ENCODE measurements at places on chromosomes 6 and 20. TPM values are rescaled to one million over a fixed set of nuclear protein-coding genes. Genes with fewer than 3 reads are reported as not detected.

DNA sequence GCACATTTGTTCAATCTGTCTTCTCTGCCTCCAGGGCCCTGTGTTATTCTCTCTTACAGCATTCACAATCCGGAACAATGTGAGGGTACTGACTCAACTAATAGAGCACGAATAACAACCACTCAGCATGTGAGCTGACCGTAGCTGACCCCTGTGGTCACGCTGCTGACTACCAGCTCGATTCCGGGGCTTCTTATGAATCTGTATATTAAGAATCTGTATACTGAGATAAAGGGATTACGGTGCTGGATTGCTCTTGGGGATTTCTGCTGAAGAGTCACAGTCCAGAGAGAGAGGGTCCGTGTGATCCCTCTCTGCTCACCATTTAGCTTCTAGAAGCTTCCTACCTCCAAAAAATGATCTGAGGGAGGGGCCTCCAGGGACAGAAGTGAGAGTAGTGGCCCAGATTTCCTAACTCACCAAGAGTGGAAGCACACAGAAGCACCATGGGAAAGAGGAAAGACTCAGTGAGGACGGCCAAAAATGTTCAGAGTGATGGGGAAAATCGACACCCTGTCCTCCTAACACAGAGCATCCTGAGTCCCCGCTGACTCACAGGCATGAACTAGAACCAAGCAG, 156.2 kb downstream of the THBS2 start:
- H3K4me1 ChIP-seq: no peaks in the 10 kb centered on the region
- H3K4me3 ChIP-seq: no peak overlapping the region

DNA sequence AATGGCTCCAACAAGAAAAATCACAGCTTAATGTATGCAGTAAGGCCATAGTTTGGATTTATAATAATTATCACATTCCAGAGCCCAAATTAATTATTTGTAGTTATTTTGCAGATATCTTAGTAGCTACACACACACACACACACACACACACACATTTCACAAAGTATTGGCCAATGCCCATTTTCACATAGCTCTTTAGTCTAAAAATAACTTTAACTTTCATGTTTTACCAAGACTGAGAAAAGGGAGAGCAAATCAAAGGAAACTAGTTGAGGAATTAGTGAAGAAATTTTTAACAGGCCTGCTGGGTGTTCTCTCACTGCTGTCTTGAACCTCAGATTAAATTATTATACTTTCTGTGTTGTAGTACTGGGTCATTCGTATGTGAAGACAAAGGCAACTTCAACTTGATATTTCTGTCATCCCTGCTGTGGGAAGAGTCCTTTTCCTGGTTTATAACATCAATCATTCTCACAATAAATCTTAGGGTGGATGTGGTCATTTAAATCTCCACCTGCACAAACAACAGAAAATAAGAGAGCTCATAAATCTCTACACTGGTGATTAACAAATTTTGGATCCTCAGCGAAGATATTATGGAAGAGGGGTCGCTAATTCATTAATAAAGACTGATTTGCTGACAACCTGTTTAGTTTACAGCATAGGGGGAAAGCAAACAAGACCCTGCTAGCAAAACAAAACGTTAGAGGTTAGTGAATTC, 1.6 kb upstream of the TCF21 start:
- H3K27me3 ChIP-seq: peaks cover 36% of the 10 kb centered on the region
- H3K4me3 ChIP-seq: no peak overlapping the region
- no peak overlapping the region for H3K27ac ChIP-seq
- DNase-seq: no peak
- no peaks in the 10 kb centered on the region for H3K36me3 ChIP-seq

- H3K4me1 ChIP-seq: no peaks in the 10 kb centered on the region
- H3K4me3 ChIP-seq: no peak overlapping the region
These were observed 143.7 kb downstream of the RALGAPA2 start for GRCh38 chr20:20568604-20569205.

- no peak for DNase-seq
- no peaks in the 10 kb centered on the region for H3K27me3 ChIP-seq
- no peaks in the 10 kb centered on the region for H3K36me3 ChIP-seq
- no peak overlapping the region for H3K27ac ChIP-seq
- no peaks in the 10 kb centered on the region for H3K4me1 ChIP-seq
These were observed 264.0 kb downstream of the PRKN start for GRCh38 chr6:162463576-162463975.

GRCh38 chr20:32523613-32524213, 61.4 kb downstream of the NOL4L start:
- H3K4me1 ChIP-seq: peaks cover 59% of the 10 kb centered on the region
- H3K27me3 ChIP-seq: no peaks in the 10 kb centered on the region
- no peak for DNase-seq
- peak overlapping the region; percentile 48 for H3K27ac ChIP-seq

DNA sequence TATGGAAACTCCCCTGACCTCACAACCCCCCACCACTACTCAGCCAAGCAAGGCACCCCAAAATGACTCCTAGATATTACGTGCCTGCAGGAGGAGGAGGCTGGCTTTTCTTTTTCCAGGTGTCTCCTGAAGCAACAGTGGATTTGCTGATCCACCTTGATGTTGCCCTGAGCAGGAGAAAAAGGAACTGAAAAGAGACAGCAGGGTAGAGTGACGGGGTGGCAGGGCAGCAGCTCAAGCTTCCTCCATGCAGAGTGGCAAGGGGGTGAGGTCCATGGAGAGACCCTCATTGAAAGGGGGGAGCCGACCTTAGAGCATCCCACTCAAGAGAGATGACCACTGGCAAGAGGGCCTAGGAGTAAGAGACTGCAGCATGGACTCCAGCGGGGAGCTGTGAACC, 112.0 kb upstream of the SIRPA start:
- H3K36me3 ChIP-seq: no peaks in the 10 kb centered on the region
- no peak overlapping the region for H3K4me3 ChIP-seq
- H3K27ac ChIP-seq: no peak overlapping the region
- no peak for DNase-seq

Gene CALHM5
- not detected for total RNA-seq

Gene TBXT
- total RNA-seq: not detected

Gene CST2
- not detected for total RNA-seq
